T-helper 17 cell (primary cell): ENCODE measurements at places on chromosomes 5 and 9.

DNA sequence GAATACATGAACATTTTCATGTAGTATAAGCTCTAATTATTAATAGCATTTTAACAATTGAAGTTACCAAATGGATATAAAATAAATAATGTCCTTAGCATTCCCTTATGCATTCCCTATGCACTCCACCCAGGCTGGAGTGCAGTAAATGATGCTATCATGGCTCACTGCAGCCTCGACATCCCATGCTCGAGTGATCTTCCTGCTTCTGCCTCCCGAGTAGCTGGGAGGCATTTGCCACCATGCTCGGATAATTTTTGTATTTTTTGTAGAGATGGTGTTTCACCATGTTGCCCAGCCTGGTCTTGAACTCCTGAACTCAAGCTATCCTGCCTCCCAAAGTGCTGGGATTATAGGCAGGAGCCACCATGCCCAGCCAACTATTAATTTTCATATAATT is 184.0 kb downstream of the PBX3 start:
- DNase-seq = no peak

DNA sequence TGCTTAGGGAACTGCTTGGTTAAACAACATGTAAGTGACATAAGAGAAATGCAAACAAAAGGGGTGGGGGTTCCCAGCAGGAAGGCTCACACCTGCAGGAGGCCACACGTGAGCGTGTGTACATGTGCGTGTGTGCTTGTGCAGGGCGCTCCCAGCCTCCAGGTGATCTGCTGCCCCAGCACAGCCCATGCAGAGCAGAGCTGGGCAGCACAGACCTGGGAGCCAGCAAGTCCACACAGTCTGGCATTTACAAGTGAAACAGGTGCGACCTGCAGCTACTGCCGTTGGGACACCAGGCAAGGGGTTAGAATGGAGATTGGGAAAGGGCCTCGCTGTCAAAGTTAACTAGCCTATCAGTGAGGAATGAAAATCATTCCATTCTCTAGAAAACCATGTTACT is 41.8 kb downstream of the GRAMD2B start:
- no peak for DNase-seq

DNA sequence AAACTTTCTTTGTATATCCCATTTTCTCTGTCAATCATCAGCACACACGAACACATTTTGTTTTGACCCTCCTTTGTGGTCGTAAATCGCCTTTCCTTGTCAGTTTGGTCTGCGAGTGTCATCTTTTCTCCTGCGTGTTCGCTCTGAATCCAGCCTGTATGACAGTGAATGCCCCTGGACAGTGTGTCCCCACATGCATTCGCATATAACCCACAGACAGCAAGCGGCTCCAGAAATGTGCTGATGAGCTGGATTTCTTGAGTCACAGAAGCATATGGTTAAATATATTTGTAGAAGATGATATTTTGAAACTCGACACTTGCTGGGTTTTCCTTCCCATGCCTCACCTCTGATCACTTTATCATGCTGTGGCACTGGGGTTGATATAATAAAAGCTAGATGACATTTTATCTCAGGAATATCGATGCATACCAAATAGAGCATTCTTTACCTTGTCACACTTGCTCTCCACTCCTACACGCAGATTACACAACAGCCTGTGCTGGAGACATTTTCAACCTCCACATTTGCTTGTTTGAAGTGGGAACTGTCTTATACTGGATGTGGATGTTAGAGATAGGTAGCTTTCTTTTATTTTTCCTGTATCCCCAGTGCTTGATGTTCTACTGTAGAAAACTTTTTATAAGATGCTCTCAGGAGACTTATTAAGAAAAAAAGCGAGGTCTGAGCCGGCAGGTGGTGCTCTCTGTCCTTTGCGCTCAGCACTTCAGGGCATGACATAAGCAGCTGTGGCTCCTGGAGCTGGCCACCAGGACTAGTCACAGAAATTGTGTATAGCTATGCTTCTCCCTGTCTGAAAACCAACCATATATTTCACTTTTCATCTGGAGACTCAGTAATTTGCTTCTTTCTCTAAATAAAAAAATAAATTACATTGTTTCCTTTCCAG is 215.1 kb downstream of the SH3GL2 start:
- DNase-seq = no peak

- DNase-seq = no peak
These were observed 52.5 kb downstream of the SPOCK1 start for GRCh38 chr5:137446615-137447014.

GRCh38 chr5:33491941-33492340 is 51.2 kb downstream of the TARS1 start:
- DNase-seq = no peak

GRCh38 chr9:68416936-68417564 is 60.6 kb downstream of the PGM5 start:
- no peak for DNase-seq
